ENCODE measurements at places on chromosomes 6 and 20.
A peak's percentile ranks its signal among the peaks of the same experiment; 100 is the strongest.

- DNase-seq: no peak
Observed at GRCh38 chr6:116144605-116145004, 18.7 kb upstream of the COL10A1 start.

DNA sequence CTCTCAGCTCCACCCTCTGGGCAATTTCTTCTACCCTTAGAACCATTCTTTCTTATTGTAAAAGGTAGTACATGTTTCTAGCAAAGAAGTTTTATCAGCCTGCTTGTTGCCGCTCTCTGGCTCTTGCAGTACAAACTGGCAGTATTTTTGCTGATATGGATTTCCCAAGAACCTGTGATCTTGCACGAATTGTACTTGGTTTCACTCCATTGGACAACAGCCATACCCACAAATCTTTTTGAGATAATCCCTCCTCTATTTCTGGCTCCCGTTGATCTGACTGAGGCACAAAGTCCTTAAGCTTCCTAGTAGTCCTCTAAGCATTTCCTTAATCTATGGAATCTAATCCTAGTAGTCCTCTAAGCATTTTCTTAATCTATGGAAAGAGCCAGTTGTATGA is 487.0 kb upstream of the PTCHD4 start:
- no peak for DNase-seq

DNA sequence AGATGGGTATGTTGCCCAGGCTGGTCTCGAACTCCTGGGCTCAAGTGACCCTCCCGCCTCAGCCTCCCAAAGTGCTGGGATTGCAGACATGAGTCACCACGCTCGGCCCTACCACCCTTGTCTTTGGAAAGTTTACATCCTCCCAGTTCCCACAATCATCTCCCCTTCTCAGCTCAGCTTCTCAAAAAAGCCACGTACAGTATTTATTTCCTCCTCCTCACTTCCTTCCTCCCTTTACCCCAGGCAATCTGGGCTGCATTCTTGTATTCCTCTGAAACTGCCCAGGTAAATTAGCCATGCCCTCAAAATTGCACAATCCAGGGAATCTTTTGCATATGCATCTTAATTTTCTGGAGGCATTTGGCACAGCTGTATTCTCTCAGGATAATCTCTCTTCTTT is 7.4 kb upstream of the SLC23A2 start:
- no peak for DNase-seq

DNA sequence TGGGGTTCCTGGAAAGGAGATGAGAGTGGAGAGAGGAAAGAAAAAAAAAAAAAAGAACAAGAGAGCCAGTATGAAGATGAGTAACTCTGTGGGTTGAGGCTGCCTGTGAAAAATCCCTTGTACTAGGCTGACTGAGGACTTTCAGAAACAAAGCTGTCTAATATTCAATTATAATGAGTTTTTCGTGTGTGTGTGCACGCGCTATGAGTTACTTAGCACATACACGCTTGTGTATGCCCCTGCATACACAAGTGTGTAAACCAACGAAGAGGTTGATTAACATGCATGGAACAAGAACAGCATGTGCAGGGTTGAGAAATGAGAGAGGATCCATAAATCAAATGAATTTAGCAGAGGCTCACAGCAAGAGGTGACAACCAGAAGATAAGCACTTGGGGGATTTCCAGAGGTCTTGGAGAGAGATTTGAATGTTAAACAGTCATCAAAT is 4.8 kb upstream of the RBPJL start:
- DNase-seq: no peak

DNA sequence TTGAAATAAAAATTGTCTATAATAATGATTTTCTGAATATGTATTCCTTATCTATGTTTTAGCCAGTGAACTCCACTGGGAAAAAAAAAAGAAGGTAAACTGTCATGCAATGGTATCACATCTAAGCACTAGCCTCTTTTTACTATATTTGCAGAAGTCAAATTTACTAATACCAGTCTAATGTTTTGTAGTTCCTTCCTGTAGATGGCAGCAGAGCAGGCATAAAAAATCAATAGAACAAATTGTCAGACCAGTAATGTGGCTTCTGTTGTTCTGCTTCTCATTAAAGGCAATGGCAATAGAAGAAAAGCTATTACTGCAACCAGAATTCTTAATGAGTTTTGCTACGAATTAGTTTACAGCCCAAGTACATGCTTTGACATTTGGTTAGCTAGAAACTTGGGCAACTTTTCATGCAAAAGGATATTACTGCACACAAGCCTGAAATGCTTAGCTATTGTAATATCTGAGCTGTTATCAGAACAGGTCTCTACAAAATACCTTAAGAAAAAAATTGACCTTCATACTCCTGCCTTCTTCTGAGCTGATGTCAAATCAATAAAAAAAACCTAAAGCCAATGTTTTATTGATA is 476.9 kb downstream of the KHDRBS2 start:
- no peak for DNase-seq

- no peak for DNase-seq
Observed at GRCh38 chr6:37630281-37630799, 67.3 kb downstream of the MDGA1 start.

DNA sequence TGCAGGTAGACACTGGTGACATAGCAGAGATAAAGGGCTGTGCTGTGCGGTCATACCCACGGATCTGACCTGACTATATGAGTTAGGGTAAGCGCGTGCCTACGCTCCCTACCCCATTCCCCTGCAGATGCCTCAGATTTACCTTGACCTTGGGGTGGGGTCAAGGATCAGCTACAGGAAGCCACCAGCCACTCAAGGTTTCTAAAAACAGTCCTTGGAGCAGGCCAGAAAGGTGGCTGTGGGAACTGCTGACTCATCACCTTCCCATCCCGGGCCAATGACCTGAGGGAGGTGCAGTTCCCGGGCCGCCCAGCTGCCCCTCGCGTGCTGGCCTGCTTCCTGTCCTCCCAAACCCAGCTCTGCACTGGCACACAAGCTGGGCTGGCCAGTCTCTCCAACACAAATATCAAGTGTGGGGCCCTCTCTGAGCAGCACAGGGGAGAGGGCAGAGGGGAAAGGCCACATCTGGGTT is 23.0 kb downstream of the KCNK5 start:
- no peak for DNase-seq

DNA sequence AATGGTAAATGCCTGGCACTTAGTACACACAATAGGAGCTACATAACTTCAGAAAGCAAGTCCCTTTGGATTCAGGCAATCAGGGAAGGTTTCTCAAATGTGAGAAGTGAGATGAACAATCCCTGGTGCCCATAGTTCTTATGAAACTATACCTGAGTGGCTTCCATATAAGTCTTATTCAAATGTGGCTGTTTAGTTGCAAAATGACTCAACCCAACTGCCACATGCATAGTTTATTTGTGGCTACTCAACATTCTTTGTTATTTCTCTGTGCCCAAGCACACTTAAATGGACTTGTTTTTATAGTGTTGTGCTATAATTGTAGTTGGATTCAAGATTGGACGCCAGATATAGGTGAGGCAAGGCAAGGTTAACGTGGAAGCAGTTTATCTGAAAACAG is 93.7 kb upstream of the ATXN1 start:
- DNase-seq: no peak

DNA sequence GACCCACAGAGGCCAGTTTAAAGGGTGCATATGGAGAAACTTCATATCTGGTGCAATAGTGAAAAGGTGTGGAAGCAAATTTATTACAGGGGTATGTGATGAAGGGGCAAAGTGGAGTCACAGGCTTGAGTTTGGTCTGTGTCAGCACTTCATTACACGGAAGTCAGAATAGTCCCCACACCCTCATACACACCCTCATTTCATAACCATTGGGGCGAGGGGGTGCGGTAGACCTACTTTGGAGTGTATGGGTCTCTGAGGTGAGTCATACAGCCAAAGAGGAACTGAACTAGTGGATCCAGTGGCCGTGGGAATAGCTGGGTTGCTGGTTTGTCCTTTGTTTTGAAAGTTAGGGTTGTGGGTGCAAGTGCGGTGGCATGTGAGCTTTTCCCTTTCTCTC is 3.3 kb downstream of the TM9SF4 start:
- no peak for DNase-seq

DNA sequence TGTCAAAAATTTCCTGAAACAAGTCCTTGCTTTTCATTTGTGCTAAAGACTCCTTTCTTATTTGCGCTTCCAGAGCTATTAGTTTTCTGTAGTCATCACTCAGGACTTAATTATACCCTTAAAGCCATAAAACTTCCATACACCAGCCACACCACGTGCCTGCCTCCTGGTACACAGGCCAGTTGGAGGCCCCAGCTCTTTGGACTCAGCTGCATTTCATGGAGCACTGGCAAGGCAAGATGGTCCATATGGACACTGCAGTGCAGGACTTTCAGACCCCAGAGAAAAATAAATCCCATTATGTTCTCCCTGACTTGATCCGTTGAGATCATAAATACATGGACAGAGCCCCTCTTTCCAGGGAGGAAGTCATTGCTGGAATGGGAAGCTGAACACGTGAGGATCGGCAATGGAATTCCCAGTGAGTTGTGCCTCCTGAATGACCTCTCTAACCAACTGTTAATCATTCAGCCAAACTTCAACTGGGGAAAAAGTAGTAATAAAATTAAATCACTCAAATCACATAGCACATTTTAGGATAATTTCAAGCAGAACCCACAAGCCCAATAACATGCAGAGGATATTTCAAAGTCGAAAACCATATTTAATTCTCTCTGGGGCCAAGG is 173.1 kb downstream of the HACE1 start:
- no peak for DNase-seq

DNA sequence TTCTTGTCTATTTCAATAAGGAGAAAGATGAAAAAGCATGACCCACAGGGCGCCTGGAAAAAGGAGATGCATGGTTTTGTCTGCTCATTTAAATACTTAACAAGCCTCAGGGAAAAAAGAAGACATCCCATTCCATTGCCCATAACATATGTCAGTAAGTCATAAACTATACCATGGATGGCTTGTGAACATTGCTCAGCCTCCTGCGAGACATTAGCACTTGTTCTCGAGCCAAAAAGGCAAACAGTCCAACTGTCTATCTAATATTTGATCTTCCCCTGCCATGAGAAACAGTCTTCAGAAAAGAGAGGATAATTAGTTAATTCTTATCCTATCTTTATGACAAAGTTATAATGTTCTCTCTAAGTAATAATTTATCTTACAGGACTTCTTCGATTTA is 527.4 kb downstream of the HACE1 start:
- no peak for DNase-seq

GRCh38 chr6:150006961-150007464 is 18.3 kb downstream of the RAET1L start:
- DNase-seq: no peak

- DNase-seq: no peak
Observed at GRCh38 chr6:7878401-7878964, 32.1 kb downstream of the TXNDC5 start.

DNA sequence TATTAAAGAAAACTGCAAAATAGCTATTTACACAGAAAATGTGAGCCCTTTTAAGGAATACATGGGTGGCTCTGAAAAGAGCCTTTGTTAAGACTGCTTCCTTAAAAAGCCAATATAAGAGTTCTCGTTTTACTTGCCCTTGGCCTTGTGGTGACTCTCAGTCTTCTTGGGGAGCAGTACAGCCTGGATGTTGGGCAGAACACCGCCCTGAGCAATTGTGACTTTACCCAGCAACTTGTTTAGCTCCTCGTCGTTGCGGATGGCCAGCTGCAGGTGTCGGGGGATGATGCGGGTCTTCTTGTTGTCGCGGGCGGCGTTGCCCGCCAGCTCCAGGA is 111.5 kb downstream of the HFE start:
- DNase-seq: no peak

- peak; percentile 36 for DNase-seq
Observed at GRCh38 chr20:25865715-25866656, 169.3 kb upstream of the ZNF337 start.

DNA sequence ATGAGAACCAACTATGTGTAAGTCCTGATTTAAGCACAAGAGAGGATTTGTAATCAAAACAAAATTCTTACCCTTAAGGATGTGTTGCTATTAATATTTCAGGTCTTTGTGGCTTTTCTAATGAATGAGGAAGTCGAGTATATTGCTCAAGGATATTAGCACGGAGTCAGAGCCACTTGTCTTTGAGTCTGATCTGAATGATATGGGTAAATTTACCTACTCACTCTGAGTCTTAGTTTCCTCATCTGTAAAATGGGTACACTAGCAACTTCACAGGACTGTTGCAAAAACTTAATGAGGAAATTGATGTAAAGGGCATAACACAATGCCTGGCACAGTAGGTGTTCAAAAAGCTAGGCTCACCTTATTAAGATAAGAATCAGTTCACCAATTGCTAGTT is 30.0 kb upstream of the QKI start:
- no peak for DNase-seq

DNA sequence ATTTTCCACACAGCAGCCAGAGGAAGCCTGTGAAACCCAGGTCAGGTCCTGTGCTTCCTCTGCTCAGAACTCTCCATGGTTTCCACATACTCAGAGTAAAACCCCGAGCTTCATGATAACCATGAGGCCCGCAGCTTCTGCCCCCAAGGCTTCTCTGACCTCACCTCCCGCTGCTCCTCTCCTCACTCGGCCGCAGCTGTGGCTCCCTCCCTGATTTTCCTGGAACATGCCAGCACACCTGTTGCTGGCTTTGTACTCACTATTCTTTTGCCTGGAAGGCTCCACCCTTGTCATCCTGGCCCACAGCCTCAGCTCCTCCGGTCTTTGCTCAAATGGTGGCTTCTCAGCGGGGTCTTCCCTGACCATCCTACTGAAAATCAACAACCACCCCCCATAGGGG is 341.7 kb downstream of the PREX1 start:
- DNase-seq: no peak

- no peak for DNase-seq
Observed at GRCh38 chr20:13874394-13875157, 89.7 kb downstream of the NDUFAF5 start.

DNA sequence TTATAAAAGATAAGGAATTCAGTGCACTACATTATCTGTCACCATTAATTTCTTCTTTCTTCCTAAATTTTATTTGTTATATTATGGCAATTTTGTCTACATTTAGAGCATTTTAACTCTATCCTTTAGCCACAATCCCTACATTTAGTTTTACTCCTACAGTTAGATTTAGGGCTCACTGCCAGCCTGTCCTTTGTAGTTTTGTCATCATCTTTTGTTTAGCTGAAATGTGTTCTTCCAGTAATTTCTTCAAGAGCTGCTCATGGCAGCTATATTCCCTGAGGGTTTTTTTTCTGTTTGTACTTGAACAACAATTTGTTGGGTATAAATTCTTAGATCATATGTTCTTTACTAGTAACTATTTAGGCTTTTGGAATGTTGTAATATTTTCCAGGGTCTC is 72.7 kb upstream of the B3GAT2 start:
- no peak for DNase-seq

DNA sequence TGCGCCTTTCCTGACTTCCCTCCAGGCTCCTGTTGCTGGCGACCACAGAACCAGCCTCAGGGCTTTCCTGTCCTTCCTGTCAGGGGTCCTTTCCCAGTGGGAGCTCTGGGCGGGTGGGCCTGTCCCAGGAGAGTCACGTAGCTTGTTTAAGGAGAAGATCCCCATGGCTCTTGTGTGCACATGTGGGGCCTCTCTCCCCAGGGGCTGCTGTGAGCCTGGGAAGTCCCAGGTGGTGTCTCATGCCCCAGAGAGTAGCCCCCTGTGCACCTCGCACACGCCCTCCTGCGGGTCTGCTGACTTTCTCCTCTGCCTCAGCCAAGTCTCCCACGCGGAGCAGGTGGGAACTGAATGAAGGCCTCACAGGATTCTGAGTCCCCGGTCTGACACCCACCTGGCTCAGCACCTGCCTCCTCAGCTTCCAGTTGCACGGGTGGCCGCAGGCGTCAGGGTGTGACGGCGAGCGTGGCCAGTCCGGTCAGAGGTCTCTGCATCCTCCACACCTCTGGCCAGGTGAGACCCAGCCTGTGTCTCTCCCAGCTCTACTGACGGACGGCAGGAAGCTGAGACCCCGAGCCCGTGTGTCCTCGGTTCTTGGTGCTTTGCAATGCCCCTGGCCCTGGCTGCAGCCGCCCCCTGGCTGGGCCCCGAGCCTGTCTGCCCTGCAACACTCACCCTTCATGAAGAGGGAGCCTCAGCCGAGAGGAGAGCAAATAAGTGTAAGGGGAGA is 5.6 kb upstream of the NKAIN4 start:
- DNase-seq: no peak
